ENCODE measurements at places on chromosomes 6 and 20. TPM values are rescaled to one million over a fixed set of nuclear protein-coding genes. Genes with fewer than 3 reads are reported as not detected.

The TRERF1 gene
- 8.0 TPM for total RNA-seq

The TBP gene
- 14.9 TPM for total RNA-seq

The MEP1A gene
- 9.8 TPM for total RNA-seq

The ARFGEF3 gene
- 32.9 TPM for total RNA-seq

The NEURL2 gene
- total RNA-seq: 7.0 TPM

The WFDC12 gene
- not detected for total RNA-seq

The RIPPLY2 gene
- not detected for total RNA-seq

The FAM162B gene
- not detected for total RNA-seq

The FAM83C gene
- not detected for total RNA-seq

The MLN gene
- not detected for total RNA-seq

The MYO6 gene
- 58.5 TPM for total RNA-seq

The ECT2L gene
- not detected for total RNA-seq

The EYA4 gene
- 16.3 TPM for total RNA-seq

The WFDC10B gene
- not detected for total RNA-seq

The GFRAL gene
- not detected for total RNA-seq

The RBM38 gene
- total RNA-seq: 13.6 TPM

The RAD21L1 gene
- not detected for total RNA-seq

The C20orf204 gene
- not detected for total RNA-seq

The RAET1L gene
- not detected for total RNA-seq
